AG08395 (cell line): ENCODE measurements at places on chromosomes 11 and 22.

- no peak for DNase-seq
Measured at GRCh38 chr11:71146846-71147245, 105.5 kb downstream of the SHANK2 start.

DNA sequence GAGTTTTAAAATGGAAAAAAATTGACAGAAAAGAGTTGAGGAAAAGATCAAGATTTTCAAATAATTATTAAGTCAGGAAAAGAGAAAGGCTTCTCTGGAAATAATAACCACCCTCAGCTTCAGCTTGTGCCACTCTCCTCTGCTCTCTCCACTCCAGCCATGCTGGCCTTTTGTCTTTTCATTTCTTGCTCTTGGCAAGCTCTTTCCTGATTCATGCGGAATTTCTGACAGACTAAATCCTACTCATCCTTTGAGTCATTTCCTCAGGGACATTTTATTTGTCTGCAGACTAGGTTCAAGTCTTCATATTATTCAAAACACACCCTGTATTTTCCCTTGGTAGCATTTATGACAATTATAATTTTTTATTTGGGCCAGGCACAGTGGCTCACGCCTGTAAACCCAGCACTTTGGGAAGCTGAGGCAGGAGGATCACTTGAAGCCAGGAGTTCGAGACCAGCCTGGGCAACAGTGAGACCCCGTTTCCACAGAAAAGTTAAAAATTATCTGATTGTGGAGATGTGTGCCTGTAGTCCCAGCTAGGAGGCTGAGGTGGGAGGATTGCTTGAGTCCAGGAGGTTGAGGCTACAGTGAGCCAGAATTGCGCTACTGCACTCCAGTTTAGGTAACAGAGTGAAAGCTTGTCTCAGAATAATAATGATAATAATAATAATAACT, 7.8 kb upstream of the P4HA3 start:
- peak; percentile 79 for DNase-seq

DNA sequence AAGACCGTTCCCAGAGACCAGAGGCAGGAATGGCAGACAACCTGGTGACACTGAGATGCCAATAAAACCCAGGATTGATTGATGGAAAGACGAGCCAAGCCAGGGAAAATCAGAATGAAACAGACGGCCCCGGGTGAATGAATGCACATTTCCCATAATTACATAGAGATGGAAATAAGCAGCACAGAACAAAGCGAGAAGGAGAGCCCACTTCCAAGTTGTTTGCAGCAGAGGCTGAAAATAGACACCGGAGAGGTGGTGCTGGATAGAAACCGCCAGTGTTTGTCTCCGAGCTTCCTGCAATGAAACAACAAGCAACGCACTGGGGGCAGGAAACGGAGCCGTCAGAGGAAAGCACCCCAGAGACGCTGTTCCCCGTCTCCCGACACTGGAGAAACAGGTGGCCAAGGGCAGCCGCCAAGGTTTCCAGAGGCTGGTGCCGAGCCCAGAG, 406.8 kb downstream of the SHANK2 start:
- DNase-seq: no peak

- no peak for DNase-seq
Measured at GRCh38 chr22:39525658-39525975, 5.3 kb downstream of the ATF4 start.

DNA sequence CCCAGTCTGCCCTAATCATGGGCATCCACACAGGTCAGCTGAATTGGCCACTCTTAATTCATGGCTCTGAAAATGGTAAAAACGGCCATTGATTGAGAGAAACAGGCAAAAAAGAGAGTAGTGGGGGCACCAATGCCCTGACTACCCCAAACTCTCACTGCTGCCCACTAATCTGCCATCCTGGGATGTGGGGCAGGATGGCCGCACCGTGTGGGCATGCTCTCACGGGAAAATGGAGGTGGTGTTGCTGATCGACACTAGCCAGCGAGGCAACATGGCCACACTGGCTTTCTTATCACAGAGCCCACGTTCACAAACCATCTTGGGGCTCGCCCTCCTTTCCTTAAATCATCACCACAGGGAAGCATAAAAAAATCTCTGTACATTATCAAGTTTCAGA, 11.2 kb upstream of the TUB start:
- DNase-seq: no peak

DNA sequence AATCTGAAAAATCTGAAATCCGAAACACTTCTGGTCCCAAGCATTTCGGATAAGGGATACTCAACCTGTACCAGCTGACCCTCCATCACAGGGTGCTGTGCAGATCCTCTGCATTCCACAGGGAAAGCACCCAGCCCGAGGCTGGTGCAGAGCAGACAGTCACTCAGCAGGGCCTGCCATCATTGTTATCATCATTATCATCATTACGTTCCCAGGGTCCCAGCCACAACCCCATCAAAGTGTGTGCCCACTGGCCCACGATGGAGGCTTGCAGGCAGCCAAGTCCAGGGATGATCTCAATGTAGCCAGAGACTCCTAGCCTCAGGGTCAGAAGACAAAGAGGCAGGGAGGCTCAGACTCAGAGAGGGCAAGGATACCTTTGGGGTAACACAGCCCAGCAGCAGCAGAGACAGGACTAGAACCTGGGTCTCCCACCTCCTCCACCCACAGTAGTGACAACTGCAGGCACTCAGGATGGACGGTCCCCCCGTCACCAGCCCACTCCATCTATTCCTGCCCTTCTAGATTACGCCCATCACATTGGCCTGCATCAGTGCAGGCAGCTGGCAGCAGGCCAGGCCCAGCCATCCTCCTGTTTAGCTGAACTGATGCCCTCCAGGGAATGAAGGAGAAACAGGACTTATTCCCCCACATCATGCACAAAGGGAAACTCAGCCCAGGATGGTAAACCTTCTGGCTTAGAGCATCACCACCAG, 10.3 kb downstream of the GAL3ST1 start:
- DNase-seq: no peak

DNA sequence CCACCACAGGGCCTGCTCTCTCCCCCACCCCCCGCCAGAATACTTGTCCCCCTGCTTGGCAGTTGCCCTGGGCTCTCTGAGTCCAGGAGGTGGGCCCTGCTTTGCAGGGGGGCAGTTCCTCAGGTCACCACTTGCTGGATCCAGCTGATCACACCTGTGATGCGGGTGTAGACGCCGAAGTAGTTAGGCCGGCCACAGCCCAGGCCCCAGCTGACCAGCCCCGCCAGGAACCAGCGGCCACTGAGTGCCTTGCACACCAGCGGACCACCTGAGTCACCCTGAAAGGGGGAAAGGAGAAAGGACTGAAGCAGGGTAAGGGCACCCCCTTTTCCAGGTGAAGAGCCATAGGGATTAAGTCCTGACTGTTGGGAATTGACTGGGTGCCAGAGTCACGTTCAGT, 14.4 kb downstream of the KCTD17 start:
- DNase-seq: no peak

DNA sequence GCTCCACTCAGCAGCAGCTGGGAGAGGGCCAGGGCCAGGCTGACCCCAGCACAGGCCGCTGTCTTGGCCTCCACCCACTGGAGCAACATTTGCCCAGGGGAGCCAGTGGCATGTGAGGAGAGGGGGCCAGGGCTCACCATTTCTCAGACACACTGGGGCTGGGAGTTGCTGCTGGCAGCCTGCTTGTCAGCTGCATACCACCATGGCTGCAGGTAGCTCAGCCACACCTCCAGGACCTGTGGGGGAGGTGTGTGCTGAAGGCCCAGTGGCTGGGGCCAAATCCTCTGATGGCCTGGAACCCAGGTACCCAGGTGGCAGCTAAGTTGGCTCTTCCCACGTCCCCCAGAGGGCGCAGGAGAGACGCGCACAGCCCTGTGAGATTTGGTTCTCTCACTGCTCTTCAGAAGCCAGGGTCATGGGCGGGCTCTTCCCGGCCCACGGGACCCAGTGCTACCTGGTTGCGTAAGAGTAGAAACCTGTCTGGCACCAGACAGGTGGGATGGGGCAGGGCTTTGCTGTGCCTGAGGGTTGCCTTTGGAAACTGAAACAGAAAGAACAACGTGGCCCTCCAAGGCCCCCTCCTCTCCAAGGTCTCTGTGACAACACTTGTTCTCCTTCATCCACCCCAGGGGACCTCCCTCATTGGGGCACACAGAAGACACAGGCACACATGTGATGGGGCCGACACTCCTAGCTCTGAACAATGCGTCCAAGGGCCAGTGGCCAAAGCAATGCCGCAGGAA, 98.8 kb downstream of the MED15 start:
- peak; percentile 62 for DNase-seq

DNA sequence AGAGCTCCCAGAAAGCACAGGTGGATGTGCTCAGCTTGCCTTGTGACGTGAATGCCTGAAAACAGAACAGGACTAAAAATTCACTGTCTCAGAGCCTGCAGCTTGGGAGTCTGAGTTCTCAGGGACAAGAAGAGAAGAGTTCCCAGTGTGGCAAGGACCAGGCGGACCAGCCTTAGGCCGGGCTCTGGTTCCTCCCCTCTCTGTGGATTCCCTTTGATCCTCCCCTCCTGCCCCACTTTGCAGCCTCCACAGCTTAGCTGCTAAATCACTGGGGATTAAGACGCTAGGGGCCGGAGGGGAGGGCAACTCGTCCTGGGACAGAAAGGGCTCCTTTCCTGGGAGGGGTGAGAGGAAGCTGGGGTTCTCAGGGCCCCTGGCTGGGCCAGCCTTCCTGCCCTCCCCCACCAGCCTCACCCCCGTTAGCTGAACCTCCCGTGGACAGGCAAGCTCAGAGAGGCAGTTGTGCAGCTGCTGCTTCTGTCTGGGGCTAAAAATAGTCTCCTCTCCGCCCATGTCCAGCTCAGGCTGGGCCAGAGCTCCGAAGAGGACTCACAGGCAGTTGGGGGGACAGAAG, 29.9 kb upstream of the JAM3 start:
- DNase-seq: no peak

GRCh38 chr22:41799486-41800347, 762 bp upstream of the CCDC134 start:
- DNase-seq: peak; percentile 53

DNA sequence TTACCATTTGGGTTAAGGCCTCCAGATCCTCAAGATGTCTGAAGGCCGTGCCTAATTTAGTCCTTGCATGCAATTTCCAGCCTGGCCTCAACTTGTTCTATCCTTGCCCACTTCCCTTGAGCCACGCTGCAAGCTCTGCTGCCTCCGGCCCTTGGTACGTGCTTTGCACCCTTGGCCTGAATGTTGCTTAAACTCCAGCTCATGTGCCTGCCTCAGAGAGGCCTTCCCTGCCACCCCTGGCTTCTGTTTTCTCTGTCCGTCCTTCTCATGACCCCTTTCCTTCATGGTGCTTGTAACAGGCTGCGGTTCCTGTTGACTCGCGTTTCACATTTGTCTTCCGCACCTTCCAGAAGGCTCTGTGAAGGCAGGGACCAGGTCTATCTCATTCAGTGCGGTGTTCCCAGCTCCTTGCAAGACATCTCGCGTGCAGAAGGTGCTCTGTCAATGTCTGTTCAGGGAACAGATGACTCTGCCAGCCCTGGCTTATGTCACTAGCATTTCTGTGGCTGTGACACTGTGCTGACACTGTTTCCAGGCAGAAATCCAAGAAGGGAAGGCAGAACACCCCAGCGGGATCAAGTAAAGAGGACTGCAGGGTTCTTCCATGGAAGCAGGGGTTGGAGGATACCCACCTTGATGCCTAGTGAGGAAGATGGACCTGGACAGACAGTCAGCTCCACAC, 61.8 kb downstream of the FBLN1 start:
- peak; percentile 67 for DNase-seq

DNA sequence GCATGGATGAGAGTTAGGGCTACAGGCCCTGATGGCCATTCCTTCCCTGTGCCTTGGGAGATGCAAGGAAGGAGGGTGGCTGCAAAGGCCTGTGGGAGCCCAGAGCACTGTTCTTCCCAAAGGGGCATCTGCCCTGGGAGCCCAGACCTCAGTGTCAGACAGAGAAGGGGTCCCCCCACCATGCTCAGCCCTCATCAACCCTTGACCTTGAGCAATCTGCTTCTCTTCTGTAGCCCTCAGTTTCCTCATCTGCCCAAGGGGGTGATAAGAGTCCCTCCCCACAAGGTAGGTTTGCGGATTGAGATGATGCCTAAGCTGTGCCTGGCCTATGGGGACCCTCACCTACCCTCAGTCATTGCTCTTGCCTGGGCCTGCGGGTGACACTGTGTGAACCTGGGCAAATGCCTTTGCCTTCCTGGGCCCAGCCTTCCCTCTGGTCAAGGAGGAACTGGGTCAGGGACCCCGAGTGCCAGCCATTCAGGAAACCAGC, 47.5 kb downstream of the IGLL5 start:
- DNase-seq: no peak

- peak; percentile 85 for DNase-seq
Measured at GRCh38 chr11:126989942-126990715, 10.4 kb downstream of the KIRREL3 start.

GRCh38 chr11:4385978-4386740, 7.3 kb downstream of the TRIM21 start:
- no peak for DNase-seq

DNA sequence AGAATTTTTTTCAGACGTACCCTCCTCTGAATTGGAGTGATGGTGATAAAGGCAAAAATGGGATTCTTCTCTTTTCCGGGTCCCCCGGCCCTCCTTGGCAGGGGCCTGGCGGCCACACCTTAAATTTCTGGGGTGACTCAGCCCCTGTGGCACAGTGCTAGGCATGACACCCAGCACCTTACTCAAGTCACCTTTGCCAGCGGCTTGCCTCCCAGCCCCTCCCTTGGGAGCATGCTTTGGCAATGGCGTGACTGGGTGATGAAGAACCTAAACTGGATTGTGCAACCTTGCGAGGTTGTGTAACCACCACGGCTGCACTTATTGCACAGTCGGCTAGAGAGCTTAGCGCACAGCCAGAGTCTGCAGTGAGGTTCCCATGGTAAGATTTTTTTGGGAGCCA, 16.2 kb upstream of the LDLRAD3 start:
- no peak for DNase-seq
